ENCODE measurements at places on chromosomes 3 and 15. TPM values are rescaled to one million over a fixed set of nuclear protein-coding genes. Genes with fewer than 3 reads are reported as not detected.

DNA sequence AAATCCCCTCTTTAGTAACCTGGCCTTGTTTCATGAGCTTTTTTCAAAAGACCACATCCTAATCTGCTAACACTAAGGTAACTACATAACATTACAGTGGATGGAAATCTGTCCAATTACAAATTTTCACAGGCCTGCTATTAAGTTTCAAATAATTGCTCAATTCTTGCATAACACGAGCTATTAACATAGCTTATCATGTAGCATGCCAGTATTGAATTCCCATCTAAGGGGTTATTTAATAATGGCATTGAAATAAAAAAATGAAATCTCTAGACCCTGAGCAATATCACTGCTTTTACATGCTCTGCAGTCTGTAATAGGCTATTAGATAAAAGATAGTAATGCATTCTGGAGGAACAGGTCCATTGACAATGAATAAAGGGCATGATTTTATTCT, 748.3 kb upstream of the NECTIN3 start:
- DNase-seq: no peak

Gene EIF4E3
- 0.07 TPM for total RNA-seq

Gene TNFAIP8L3
- 1.3 TPM for total RNA-seq

Gene SCAANT1
- total RNA-seq: not detected

- no peak for DNase-seq
Observed at GRCh38 chr3:192545333-192545732, 182.0 kb downstream of the FGF12 start.

- DNase-seq: peak; percentile 39
Observed at GRCh38 chr3:52245322-52246263, at the start of gene PPM1M. PPM1M (plus strand) TSS chr3:52245759; CDS start chr3:52245825, 66 bp downstream.

DNA sequence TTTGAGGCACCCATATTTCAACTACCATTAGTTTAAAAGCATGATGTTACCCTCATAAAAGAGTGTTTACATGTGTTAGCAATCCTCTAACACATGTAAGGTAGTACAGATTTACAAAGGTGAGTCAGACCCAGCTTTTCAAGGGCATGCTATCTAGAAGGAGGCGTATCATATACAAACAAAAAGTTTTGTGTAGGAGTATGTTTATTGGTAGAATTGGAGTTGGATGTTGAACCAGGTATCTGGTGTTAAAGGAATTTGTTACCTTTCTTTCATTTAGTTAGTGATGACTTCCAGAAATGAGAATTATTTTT, 2.4 kb downstream of the HACD3 start:
- peak; percentile 59 for DNase-seq

DNA sequence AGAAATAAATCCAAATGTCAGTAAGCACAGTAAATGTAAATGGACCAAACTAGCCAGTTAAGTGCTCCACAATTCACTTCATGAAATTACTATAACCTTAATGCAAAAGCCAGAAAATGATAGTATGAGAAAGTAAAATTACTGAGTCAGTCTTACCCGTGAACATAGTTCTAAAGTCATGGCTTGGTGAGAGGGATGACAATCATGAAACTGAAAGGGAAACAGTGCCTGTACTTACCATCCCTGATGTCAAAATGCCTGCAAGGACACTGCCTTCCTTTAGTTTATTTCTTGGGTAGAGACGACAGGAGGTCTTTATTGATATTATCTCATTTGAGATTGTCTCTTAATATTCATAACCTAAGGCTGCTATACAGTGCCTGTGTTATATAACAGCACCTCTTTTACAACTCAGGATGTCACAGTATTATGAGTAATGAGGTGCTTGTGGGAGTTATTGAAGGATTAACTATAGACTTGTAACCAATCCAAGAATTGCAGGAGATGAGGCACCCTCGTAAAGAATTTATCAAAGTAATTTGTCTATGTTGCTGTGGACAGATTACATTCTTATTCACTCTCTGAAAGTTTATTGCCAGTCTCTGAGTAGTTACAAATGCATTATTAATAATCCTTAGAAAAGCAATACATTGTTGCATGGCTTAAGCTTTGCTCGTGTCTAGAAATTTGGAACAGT, 142.9 kb upstream of the BFSP2 start:
- peak; percentile 47 for DNase-seq

- DNase-seq: no peak
Observed at GRCh38 chr15:79769933-79770759, 126.7 kb downstream of the MTHFS start.

All from M059J (cell line).